Right lung (tissue), 10 donors: ENCODE measurements at places on chromosomes 5 and 9. TPM values are rescaled to one million over a fixed set of nuclear protein-coding genes. Genes with fewer than 3 reads are reported as not detected.

GRCh38 chr5:130425424-130425823, 521.2 kb downstream of the CHSY3 start:
- no peak for DNase-seq

GRCh38 chr9:121376214-121376830, 6.3 kb upstream of the STOM start:
- no peak for DNase-seq

Gene AFAP1L1
- 39.5 TPM for polyA plus RNA-seq

Gene ROR2
- polyA plus RNA-seq = 24.4 TPM

- DNase-seq = no peak
Measured at GRCh38 chr5:130868186-130868840, 296.7 kb downstream of the HINT1 start.

Gene PCDHA13
- polyA plus RNA-seq = 0.08 TPM

GRCh38 chr5:122942164-122942914, 94.2 kb downstream of the PPIC start:
- DNase-seq = no peak

- no peak for DNase-seq
Measured at GRCh38 chr5:136768457-136768856, 403.1 kb upstream of the TRPC7 start.

DNA sequence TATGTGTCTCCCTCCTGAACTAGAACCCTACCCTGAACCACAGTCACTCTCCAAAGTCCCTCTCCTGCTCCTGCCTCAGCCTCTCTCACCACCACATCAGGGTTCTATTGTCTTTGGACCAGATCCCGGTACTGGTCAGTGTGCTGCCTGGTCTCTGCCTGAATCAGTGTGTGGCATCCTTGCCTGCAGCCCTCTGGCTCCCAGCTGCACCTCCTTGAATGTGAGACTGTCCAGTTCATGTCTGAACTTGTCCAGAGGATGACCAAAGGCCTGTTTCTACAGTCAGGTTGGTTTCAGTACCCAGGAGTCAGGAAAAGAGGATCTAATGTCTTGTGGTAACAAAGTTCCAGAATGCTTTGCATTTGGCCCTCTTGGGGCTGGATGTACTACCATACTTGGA, 76.8 kb upstream of the RANBP3L start:
- DNase-seq = no peak

GRCh38 chr9:12961276-12961809, 186.5 kb downstream of the LURAP1L start:
- no peak for DNase-seq

Gene HTR1A
- polyA plus RNA-seq = 0.05 TPM

DNA sequence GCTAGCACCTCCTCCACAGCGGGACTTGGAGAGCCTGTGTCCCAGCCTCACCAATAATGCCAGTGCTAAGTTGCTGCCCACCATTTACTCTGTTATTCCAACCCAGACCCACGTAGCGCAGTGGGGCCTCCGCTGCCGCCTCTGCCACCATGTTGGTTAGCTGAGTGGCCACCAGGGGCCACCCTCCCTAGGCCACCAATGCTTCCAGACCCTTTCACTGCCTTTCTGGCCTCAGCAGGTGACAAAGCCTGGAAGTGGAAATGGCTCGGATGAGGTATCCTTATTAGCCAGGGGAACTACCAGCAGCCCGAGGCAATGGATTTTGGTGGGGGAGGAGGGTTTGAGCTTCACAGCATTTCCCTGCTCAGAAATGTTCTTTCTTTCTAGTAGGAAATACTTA, 110.1 kb downstream of the OSTF1 start:
- DNase-seq = no peak

DNA sequence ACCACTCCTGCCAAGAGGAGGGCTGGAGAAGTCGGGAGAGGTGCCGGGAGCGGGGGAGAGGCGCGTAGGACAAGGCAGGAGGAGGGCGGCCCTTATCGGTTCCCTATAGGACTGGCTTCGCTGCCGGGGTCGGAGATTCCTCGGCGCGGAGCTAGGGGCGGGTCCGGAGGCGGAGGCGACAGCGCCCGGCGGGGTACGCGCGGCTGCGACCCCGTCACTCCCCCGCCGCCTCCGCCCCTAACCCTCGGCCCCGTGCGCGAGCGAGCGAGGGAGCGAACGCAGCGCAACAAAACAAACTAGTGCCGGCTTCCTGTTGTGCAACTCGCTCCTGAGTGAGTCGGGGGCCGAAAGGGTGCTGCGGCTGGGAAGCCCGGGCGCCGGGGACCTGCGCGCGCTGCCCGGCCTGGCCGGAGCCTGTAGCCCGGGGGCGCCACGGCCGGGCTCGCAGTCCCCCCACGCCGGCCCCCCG, 2.0 kb downstream of the GLIS3 start:
- DNase-seq = peak; percentile 86

DNA sequence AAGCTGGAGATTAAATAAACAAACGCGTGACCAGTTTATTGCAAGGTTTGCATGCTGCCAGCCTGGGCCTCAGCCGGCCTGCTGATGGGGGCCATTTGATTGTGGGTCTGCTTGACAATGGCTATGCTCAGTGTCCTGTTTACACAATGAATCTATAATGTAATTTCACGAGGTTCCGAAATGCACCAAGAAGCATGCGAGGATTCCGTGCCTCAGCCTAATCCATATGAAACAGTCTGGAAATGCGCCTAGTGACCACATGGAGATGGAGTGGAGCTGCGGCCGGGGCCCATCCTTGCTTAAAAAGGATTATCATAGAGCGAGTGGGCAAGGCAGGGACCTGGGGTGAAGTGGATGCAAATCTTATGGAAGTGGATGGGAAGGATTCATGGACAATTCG, 382.4 kb downstream of the CDK5RAP2 start:
- no peak for DNase-seq

DNA sequence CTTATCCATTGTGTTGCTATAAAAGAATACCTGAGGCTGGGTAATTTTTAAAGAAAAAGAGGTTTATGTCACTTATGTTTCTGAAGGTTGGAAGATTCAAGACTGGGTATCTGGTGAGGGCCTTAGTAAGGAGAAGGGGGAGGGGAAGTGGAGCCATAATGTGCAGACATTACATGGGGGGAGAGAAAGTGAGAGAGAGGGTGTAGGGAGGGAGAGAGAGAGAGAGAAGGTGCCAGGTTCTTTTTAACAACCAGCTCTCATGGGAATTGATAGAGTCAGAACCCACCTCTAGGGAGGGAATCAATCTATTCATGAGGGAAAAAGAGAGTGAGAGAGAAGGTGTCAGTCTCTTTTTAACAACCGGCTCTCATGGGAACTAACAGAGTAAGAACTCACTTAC, 29.5 kb downstream of the SPEF2 start:
- DNase-seq = no peak

DNA sequence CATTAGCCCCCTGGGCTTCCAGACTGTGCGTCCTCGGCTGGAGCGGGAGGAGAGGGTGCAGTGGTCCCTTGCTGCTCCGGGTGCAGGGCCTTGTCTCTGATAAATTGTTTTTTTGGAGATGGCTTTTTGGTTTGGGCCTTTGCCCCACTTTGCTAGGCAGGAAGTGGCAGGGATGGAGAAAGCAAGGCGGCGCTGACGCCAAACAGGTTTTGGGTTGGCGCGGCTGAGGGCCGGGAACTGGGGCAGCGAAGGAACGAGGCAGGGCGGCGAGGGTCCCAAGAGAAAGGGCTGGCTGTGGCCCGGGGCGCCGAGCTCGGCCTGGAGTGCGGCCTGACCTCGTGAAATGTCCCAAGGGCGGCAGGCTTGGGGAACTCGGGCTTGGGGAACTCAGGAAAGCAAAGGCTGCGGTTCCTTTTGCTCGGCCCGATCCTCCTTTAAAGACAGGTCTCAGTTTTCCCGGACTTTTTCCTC, 4.1 kb downstream of the LHX2 start:
- DNase-seq = no peak

DNA sequence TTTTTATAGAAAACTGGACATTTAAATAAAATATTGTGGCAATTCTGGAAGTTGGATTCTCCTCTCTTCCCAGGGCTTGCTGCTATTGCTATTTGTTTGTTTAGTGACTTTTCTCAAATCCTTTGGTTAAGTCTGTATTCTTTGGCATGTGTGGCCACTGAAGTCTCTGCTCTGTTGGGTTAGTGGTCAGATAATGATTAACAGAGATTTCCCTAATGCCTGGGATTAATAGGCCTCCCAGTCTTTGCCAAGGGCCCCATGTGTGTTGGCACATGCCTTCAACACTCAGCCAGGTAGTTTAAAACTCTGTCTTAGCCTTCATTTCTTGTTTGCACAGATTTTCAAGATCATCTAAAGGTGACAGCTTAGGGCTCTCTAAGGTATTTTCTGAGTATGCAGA, 92.8 kb upstream of the EPB41L4A start:
- no peak for DNase-seq

- no peak for DNase-seq
Measured at GRCh38 chr5:150106674-150107426, 20.5 kb upstream of the CSF1R start.

GRCh38 chr5:37867654-37868053, 27.8 kb upstream of the GDNF start:
- no peak for DNase-seq

DNA sequence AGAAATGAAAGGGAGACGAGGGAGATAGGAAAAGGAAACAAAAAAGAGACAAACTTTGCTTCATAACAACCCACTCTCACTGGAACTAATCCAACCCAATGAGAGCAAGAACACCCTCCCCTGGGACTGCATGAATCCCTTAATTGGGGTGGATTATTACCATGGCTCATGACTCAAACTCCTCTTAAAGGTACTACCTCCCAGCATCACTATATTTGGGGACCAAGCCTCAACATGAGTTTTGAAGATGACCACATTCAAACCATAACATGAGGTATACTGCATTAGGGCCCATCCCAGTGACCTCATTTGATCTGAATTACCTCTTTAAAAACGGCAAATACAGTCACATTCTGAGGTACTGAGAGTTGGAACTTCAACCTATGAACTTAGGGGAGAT, 8.0 kb downstream of the MTAP start:
- DNase-seq = no peak

GRCh38 chr5:14120176-14120575, 23.0 kb upstream of the TRIO start:
- no peak for DNase-seq

DNA sequence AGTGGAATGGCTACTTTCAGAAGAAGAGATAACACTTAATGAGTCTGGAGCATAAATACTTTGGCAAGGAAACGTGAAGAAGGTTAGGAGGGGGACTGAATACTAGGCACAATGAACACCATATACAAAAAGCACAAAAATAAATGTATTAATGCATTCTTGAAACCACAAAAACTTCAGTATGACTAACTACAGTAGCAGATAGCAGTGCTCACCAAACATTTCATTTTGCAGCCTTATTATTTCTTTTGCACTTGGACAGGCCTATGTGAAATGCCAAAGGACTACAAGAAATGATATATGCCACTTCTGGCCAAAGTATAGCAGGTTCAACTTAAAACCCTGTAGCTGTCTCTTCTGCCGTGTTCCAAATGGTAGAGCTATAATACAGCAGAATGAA, 26.3 kb downstream of the UBQLN1 start:
- DNase-seq = no peak
